ENCODE measurements at places on chromosomes 7 and 10.

GRCh38 chr10:11178606-11179515 lies 161.2 kb downstream of the CELF2 start:
- no peak for DNase-seq

GRCh38 chr7:99860281-99861127 lies 16.3 kb downstream of the OR2AE1 start:
- no peak for DNase-seq

- DNase-seq = no peak
Measured at GRCh38 chr10:99927721-99928280, 81.9 kb downstream of the DNMBP start.

DNA sequence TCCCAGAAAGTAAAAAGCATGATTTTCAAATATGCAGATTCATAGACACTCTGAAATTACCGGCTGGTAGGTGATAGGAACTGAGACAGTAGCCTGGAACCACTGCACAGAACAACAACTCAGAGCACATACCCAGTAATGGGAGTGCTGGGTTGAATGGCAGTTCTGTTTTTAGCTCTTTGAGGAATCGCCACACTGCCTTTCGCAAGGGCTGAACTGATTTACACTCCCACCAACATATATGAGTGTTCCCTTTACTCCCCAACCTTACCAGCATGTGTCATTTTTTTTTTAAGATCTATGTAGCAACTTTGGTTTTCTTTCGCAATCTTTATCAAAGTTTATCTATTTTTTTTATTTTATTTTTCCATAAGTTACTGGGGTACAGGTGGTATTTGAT lies 358.8 kb downstream of the CALN1 start:
- DNase-seq = no peak

DNA sequence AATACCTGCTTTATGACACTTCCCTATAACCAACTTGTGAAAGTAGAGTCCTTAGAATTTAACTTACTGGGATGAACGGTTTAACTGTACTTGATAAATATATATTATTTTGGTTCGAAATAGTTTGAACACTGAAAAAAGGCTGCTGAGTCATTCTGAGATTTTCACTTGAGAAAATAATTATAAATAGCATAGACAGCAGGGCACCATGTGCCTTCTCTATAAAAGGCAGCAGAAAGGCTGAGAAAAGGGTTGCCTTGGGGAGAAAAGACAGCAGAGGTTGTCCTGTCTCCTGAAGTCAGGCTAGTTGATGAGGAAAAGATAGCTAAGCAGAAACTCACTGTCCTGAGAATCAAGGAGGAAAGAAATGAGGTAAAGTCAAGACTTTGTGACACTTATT lies 92.4 kb downstream of the CTTNBP2 start:
- DNase-seq = no peak

DNA sequence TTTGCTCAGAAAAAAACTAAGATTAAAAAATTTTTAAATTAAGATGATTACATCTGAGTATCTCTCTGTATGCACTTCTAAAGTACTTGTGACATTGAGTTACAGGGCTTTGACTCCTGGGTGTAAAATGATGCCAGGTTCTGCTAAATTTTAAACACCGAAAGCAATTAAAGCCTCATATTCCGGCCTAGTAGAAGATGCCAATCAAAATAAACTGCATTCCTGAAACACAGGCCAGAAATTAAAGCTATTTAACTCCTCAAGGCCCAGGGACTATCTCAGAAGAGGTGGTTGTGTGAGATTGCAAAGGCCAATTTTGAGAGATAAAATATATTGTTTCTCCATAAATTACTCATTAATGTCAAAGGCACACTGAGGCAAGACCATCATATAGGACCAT lies 388.3 kb downstream of the KIF20B start:
- no peak for DNase-seq

- no peak for DNase-seq
Measured at GRCh38 chr7:123548406-123548805, 9.2 kb downstream of the NDUFA5 start.

DNA sequence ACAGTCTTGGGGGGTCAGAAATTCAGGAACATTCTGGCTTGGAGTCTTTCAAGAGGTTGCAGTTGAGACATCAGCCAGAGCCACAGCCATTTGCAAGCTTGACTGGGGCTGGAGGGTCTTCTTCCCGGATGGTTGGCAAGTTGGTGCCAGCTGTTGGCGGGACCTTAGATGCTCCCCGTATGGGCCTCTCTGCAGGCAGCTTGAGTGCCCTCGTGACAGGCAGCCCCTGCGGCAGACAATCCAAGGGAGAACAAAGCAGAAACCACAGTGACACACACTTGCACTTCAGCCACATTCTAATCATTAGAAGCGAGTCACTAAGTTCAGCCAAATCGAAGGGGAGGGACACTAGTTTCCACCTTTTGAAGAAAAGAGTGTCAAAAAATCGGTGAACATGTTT lies 59.4 kb upstream of the MXI1 start:
- DNase-seq = no peak

GRCh38 chr7:67463983-67464382 lies 467.4 kb downstream of the TYW1 start:
- DNase-seq = no peak
